ENCODE measurements at places on chromosomes 11 and 22. TPM values are rescaled to one million over a fixed set of nuclear protein-coding genes. Genes with fewer than 3 reads are reported as not detected.

SYT13 gene
- total RNA-seq: not detected

ROBO4 gene
- total RNA-seq: not detected

FAM83F gene
- total RNA-seq: 1.4 TPM

TEF gene
- total RNA-seq: 3.0 TPM

DNA sequence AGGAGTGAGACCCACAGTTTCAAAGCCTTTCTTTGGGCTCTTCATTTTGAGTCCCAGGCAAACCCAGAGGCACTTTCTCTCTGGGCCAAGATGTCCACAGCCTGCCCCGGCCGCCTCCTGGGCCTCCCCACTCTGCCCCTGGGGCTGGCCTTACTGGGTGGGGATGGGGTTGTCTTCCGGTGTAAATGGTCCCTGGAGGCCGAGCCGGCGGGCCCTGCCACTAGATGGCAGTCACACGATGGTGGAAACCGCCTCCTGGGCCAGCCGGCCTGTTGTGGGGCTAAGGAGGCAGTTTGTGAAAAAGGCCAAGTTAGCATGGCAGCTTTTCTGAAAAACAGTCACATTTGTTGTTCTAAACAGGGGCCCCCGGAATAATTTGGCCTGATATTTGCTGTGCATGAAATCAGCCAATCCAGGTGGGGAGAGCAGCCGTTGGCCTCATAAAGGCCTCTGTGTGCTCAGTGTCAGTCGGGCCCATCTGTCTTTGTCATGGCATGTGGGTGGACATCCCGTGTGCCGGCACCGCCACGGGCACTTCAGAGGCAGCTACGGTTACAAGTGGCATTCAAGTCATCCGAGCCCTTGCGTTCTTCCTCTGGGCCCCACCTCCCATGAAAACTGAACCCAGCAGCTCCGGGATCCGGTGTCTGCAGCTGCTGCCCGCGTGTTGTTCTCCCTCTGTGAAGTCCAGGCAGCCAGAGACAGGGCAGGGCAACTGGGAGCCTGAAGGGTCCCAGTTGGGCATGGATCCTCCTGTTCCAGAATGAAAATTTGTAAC lies 6.5 kb downstream of the MRPL23 start:
- no peak for DNase-seq

DNA sequence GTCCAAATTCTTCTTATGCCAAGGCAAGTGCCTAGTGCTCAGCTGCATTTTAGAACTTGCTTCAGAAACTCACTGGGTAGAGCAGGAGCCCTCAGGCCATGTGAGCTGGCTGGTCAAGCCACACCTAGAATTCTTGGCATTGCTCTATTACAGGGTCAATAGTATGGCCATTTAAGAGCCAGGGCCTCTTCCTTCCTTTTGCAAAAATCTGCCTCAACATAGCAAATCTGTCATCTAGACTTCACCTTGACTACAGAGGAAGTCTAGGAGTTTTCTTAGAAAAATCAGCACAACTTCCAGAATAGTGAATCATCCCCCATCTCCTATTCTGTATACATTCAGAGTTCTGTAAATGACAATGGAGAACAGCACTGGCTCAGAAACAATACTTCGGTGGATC lies 112.0 kb upstream of the TTC12 start:
- DNase-seq: no peak

- DNase-seq: no peak
Measured at GRCh38 chr22:49561976-49562375, 265.7 kb downstream of the BRD1 start.

GRCh38 chr11:44488165-44488965 lies 77.1 kb upstream of the CD82 start:
- no peak for DNase-seq

- DNase-seq: no peak
Measured at GRCh38 chr11:98507208-98507607, 513.5 kb upstream of the CNTN5 start.

DNA sequence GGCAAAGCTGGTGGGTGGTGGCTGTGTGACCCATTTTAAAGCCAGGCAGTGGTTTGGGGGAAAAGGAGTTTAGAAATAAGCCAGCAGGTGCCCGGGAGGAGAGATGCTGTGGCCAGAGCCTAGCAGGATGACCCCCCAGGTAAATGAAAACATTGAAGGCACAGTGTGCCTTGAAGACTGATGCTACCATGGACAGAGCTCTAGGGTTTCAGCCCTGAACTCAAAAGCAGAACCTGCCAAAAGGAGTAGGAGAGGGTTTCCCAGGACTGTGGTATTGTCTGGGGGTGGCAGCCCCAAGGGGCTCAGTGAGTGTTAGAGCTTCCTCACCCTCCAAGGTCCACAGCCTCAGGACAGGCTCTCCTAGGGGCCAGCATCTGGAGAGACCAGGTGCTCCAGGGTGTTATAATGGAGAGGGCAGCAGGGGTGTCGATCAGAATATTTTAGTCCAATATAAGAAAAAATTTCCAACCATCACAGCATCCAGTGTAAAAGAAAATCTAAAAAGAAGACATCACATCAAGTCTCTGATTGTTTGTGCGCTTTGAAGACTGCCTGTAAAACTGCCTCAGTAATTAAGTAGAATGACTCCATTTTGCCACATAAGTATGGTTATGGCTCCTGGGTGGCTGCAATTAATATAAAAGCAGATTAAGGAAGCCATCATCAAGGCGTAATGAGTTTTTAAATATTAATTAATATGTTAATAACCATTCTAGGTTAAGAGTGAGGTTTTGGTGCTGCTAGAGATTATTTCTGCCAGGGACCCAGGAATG lies 88.6 kb upstream of the LMO1 start:
- DNase-seq: no peak

- DNase-seq: no peak
Measured at GRCh38 chr11:124415356-124415923, 9.2 kb downstream of the OR8B4 start.

- no peak for DNase-seq
Measured at GRCh38 chr11:10770626-10771254, 19.7 kb downstream of the CTR9 start.

- DNase-seq: no peak
Measured at GRCh38 chr11:128205796-128206195, 381.6 kb downstream of the ETS1 start.

DNA sequence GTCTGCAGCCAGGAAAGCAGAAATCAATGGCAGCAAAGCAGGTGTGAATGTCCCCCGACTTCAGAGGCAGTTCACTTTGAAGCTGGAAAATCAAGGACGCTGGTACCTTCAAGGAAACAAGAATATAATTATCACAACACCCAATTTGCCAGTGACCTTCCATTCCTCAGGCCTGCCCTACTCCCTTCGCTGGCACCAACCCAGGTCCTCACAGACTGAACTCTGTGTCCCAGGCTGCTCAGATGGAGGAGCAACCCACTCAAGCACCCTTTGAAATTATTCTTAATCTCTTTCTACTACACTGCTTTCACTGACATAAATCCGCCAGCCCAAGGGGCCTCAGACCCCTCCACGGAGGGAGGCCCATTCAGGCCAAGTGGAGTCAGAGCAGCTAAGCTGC lies 64.7 kb upstream of the WT1 start:
- no peak for DNase-seq
